Activated T-helper 1 cell treated with anti-CD3 and anti-CD28 coated beads, Interleukin-2, amount 50 U/mL, for 16 hours (primary cell): ENCODE measurements at places on chromosomes 2 and 18.

DNA sequence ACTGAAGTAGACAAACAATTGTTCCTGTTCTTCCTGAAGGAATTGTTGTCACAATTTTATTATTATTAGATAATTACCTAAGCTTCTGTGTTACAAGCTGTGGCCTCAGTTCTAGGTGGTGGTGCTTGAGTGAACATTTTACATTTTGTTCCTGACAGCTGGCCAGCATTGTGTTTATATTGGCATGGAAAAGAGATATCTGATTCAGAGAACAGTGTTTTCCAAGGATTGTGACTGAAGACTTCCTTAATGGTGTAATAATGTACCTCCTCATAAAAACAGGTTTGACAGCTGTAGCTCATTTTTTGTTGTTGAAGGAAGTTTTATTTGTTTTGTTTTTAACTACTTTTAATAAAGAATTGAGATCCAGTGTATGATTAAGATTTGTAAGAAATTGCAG lies 95.2 kb downstream of the EPB41L5 start:
- no peak for DNase-seq

DNA sequence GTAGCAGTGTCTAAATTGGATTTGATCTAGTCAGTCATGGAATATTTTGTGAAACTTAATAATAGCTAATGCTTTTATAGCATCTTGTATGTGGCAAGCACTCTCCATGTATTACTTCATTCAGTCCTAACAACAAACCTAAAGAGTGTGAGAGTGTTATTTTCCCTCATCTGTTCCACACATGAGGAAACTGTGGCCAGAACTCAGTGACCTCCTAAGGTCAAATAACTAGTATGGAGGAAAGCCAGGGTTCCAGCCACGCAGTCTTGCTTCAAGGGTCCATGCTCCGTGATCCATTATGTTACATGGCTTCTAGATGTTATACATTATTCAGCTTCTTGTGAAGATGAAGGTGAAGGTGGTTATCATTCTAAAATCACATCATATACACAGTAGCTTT lies 45.5 kb downstream of the TWSG1 start:
- DNase-seq, result no peak

GRCh38 chr2:199464606-199465352 lies 7.0 kb upstream of the SATB2 start:
- DNase-seq, result no peak

DNA sequence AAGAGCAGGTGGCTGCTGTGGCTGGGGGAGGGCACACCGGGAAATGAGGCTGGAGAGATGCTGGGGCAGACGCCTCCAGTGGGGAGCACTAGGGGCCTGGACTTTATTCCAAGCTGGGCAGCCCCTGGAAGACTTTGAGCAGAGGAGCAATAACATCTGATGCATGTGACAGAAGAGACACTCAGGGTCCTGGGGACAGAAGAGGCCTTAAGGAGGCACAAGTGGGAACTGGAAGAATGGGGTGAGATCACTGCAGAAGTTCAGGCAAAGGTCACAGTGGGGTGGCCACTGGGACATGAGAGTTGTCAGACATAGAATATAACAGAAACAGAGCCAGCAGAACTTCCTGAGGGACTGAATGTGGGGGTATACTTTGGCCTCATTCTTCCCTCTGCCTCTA lies 24.0 kb downstream of the TGFA start:
- DNase-seq, result no peak

GRCh38 chr2:118473241-118473640 lies 374.2 kb downstream of the EN1 start:
- no peak for DNase-seq

- DNase-seq, result no peak
These were observed 24.4 kb upstream of the CHMP1B start for GRCh38 chr18:11826836-11827235.

DNA sequence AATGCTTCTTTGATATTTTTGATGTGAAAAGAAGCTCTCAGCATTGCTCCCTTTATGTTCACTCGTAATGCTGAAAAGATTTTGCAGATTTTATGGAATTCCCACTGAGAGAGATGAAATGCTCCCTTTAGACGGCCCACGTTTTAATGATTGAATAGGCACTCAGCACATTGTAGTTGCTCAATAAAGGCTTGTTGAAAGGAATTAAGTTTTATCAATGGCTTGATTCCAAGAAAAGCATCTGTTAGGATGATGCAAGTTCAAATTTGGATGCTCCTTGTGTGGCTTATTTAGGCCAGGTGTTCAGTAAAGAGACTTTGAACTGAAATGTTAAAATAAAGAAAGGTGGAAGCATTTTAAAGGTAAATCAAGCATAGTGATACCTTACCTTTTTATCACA lies 725.1 kb downstream of the EPHA4 start:
- no peak for DNase-seq

- DNase-seq, result peak; percentile 39
These were observed 11.4 kb upstream of the ALPI start for GRCh38 chr2:232444409-232445148.

GRCh38 chr2:200509235-200509611 lies 645 bp downstream of the KCTD18 start:
- no peak for DNase-seq

DNA sequence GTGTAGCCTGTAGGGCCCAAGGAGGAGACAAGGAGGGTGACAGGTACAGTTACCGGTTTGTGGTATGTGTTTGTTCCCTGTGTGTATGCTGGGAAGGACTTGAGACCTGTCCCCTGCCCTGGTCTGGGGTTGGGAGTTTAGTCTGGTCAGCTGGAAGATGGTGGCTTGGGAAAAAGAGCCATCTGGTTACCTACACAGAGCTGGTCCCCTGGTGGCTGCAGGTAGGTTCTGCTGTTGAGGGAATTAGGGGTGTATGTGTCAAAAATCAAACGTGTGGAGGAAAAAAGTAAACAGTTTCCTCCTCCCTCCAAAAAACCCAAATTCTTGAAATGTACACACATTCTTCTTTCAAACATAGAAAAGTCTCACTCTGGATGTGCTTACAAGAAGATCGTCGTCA lies 24.3 kb downstream of the PTMA start:
- DNase-seq, result no peak

GRCh38 chr2:55048508-55049042 lies 1.7 kb downstream of the RTN4 start:
- DNase-seq, result no peak

DNA sequence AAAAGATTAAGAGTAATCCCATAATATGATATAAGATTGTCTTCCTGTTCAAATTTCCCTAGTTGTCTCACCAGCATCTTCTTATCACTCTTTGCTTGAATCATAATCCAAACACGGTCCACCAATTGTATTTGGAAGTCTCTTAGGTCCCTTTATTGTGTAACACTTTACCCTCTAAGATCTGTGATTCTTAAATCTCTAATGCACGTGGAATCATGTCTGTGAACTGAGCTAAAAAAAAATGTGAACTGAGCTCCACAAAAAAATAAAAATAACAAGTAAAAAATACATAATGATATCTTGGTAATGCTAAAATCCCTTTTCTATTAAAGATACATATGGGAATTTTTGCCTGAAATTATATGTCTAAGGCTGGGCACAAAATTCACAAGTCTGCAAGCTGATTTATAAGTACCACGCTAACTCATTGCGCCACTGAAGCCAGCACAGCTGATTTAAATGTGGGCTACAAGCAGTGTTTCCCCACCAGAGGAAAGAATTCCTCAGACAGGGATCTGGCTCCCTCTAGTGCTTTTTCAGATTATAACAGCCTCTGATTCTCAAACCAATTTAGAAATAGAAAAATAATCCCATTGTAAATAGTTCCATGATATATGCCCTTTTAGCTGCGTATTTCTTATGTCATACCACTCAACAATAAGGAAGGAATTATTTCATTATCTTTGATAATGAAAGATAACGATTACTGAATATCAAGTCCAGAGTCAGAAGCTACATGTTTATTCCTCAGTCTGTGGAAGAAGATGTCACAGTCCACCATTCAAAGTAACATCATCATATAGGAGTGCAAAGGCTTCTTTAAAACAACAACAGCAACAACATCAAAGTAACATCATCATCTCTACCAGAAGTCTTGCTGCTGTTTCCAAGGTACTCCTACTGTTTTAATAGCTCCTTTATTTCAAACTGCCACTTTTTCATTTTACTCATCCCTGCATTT lies 22.9 kb downstream of the RBM43 start:
- no peak for DNase-seq

- no peak for DNase-seq
These were observed 82.6 kb upstream of the TXNDC2 start for GRCh38 chr18:9803063-9803697.

- no peak for DNase-seq
These were observed 504.5 kb upstream of the VRK2 start for GRCh38 chr2:57542081-57542480.

DNA sequence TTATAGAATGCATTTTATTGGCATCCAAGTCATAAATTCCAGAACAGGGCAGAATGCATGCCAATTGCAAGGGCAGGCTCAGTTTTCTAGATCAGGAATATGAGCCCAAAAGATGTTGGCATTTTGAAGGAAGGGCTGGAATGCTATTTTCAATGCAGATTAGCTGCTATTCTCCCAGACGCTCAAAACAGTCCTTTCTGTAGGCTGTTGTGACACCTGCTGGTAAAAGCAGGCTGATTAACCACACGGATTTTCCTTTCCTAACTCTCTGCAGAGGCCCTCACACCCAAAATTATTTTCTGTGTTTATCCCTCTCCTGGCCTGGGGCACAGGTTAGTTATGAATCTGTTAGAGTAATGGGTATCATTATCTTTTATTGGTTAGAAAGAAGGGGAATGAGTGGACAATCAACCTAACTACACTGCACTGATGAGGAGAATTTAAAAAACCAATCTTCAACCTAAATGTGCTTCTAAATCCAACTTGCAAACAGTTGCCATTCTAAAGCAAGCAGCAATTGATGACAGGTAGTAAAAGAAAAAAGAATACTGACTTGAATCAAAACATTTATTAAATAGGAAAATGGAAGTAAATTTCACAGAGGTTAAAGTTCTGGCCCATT lies 94.0 kb downstream of the PLA2R1 start:
- DNase-seq, result no peak

DNA sequence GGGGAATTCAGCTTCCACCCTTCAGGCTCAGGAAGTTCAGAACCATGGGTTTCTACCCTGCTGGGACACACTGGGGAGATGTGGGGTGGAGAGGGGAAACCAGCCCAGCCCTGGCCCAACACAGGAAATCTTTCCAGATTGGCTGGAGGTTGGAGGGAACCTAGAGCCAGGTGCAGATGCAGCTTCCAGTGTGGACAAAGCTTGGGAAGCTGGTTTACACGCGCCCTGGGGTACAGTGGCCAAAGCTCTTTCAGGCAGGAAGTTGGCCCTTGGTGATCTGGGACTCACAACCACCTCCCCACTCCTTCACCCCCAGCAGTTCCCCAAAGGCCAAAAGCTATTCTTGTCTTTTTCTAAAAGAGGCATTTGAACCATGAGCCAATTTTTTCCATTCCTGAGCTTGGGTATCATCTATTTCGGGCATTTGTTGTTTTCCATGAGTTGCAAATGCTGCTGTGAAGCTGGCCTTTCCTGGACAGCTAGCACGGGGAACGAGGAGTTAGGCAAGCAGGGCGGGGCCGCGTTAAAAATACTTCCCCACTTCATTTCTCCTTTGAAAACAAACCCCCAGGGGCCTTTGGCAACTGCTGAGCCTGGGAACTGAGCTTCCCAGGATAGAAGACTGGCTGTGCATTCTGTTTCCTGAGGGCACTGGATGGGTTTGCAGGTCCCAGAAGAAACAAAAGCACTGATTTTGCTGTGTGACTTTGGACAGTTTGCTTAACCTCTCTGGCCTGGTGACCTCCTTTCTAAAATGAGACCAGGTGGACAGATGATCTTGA lies 3.1 kb upstream of the ARID5A start:
- DNase-seq, result no peak

GRCh38 chr2:47046271-47046670 lies 108.8 kb downstream of the STPG4 start:
- no peak for DNase-seq

- no peak for DNase-seq
These were observed 71.2 kb downstream of the MAP4K4 start for GRCh38 chr2:101768556-101769220.
